DND-41 (cell line): ENCODE measurements at places on chromosomes 7 and 10.

- peak; percentile 9 for DNase-seq
These were observed 177.9 kb downstream of the SKAP2 start for GRCh38 chr7:26686448-26686981.

DNA sequence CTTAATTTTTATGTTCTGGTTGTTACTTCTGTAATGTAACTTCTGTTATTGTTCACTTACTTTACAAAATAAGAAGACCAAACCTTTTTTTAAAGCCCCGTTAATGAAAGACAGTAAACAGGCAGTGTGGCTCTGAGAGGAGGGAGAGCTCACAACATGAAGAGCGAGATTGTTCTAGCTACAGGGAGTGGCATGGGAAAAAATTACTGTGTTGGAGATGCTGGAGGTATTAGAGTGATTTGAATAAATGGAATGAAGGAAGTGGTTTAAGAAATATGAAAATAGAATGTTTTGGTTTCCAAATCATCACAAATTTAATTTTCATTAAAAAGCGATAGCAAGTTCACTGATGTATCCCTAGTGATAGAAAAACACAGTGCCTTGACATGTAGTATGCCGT is 31.8 kb downstream of the REEP3 start:
- no peak for DNase-seq

GRCh38 chr7:70072220-70072619 is 473.9 kb downstream of the AUTS2 start:
- no peak for DNase-seq

DNA sequence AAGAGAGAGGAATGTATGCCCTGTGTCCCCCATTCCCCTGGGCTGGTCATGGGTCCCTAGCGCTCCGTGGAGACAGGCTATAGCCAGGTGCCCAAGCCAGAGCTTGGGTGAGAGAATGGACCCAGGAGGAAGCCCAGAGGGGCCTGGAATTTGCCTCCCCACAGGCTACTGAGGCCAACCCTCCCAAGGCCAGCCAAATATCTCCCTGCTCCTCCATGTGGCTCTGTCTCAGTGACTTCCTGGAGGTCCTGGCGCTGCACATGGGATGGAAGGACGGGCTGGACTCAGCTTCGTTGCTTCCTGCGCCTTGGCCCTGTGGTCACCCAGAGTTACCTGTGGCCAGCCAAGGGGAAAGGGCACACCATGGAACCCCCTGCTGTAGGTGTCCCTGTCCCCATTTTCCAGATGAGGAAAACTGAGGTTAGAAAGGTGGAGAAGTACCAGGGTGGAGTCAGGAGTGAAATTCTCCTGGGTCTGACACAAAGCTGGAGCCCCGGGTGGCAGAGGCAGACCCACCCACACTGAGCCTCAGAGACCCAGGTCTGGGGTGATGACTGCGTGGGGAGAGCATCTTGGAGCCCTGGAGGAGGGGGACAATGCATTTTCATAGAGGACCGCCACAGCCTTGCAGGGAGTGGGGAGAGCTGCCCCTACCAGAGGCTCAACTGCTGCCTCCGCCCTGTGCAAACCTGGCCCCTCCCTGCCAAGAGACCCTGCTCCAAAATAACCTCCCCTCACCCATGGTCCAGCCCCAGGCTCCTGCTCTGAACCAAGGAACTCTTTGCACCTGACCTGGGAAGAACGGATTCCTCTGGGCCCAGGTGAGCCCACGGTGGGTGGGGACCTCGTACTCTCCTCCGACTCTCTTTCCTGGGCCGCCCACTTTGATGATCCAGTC is 42.6 kb downstream of the TMEM270 start:
- DNase-seq, result no peak

- DNase-seq, result no peak
These were observed 67.9 kb downstream of the CDK1 start for GRCh38 chr10:60846173-60846572.

DNA sequence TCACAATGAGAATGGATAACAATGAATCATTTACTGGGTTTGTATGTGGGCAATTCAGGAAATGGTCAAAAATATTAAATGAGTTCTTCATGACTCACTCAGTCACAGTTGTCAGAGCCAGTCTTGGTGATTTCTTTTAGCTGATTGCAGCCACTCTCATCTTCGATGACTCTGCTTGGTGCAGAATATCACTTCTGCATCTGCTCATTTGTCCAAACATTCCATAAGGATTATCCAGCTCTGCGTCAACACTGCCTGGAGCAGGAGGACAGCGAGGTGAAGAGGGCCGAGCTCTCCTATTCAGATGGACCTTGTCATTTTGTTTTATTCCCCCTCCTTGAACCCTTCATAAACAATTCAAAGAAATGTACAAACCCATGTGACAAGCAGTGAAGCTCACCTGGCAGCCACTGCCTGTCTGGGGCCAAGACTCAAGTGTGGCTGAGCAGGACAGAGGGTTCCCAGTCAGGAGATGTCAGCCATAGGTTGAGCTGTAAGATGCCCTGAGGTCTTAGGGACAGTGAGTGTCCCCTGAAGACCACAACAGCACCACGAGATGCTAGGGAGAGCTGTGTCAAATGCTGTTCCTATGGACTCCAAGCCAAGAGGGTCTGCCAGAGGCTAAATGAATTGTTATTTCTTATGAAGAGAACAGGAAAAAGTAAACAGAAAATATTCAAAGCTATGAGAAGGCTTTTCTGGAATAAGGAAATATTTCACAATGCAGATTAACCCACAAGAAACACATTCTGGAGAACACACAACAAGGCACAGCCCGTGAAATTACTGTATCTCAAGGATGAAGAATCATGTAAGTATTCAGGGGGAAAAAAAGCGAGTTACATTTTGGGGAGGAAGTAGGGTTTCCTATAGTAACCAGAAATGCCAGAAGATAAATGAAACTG is 33.1 kb upstream of the EGFR start:
- DNase-seq, result no peak

- DNase-seq, result no peak
These were observed 466.3 kb downstream of the ARL4A start for GRCh38 chr7:13153742-13154141.

DNA sequence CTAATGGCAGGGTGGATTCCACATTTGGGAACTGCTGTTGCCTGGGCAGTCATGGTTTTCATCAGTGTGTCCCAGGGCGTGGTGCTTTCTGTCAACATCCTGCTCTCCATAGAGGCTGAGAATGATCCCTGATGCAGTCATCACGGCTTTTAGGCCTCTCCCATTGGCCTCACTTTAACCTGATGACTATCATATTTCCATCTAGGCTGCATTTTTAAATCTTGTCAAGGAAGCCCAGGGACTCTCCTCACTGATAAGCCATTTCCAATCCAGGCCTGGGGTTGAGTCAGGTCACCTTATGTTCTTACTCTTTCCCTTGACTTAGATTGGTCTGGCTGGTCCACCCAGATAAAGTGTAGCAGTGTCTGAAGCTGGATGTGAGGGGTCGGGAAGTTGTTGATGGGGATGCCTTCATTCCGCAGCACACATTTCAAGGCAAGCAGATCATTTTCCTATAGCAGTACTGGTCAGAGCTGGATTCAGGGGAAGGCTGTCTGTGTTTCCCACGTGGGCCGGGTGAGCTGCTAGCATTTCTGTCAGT is 177.0 kb downstream of the AUTS2 start:
- DNase-seq, result no peak

DNA sequence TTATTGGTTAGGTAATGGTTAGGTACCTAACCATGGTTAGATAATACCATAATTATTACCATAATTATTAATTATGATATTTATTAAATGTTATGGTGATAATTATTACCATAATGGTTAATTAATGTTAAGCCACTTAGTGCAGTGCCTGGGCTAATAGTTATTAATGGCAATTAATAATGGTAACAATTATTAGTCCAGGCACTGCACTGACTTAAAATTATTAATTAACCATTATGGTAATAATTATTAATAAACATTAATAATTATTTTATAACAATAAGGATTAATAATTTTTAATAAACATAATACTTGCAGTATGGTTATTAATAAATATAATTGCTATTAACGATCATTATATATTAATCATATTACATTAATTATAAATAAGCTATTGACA is 604.0 kb downstream of the CALN1 start:
- no peak for DNase-seq

DNA sequence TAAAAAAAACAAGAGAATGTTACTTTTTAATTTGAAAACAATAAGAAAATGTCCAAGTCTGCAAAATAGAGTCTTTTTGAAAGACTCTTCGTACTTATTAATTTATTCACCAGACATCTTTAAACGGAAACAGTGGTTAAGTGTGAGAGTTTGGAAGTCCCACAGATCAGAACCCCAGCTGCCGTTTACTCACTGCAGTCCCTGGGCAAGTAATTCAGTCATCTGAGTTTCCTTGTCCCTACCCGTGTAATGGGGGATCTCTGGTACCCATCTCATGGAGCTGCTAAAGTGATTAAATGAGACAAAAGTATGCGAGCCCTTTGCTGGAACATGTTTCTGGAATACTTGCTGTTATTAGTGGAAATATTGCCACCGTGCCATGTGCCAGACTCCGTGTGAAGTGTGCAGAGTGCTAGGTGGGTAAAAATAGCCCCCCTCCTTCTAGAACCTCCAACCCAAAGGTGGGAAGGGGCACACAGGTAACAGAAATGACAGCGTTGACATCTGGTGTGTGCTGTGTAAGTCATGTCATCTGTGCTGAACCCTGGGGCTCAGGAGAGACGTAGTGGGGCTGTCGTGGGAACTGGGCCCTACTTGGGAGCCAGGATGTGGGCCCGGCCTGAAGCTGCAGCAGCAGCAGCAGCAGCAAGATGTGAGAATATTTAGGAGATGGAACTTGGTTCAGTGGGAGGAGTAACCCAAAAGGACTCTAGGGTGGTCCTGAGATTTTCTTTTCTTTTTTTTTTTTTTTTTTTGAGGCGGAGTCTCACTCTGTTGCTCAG is 140.5 kb downstream of the CUX1 start:
- peak; percentile 59 for DNase-seq

GRCh38 chr7:148050492-148051158 is 539.9 kb upstream of the C7orf33 start:
- DNase-seq, result no peak

DNA sequence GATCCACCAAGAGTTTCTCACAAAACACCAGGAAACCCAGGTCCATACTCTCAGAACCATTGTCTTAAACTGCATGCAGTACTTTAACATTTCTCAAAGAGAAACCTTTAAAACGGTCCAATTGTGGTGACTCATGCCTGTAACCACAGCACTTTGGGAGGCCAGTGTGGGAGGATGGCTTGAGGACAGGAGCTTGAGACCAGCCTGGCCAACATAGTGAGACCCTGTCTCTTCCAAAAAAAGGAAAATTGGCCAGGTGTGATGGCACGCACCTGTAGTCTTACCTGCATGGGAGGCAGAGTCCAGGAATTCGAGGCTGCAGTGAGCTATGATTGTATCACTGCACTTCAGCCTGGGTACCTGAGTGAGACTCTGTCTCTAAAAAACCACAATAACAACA is 97.5 kb upstream of the OIT3 start:
- DNase-seq, result no peak

DNA sequence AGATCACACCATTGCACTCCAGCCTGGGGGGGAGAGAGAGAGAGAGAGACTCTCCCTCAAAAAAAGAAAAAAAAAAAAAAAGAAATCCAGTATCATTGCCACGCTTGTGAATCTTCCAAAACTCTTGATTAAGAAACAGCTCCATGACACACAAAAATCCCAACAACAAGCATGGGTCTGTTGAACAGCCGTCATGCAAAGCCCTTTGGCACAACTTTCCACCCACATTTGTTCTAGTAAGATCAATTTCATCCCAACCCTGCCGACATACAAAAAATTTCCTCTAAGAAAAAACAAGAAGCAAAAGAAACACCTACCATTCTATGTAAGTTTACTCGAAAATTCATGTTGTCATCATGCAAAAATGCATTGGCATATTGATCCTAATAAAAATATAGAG is 62.8 kb downstream of the ARMH3 start:
- no peak for DNase-seq

- DNase-seq, result no peak
These were observed 160.9 kb downstream of the PLXDC2 start for GRCh38 chr10:19977097-19977521.

- DNase-seq, result no peak
These were observed 11.0 kb downstream of the POT1 start for GRCh38 chr7:124918662-124919061.

DNA sequence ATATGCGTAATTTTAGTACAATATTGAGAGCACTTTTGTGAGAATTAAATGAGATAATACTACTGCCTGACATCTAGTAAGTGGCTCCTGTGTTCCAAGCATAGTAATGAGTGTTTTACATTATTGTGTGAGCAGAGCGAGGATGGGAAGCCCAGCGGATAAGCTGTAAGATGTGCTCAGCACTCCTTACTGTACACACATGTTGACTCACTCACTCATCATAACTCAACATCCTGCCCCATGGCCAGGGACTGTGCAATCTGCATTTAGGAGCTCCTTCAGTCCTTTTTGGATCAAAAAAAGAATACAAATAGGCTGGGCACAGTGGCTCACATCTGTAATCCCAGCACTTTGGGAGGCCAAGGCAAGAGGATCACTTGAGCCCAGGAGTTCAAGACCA is 72.9 kb upstream of the NEBL start:
- DNase-seq, result no peak

DNA sequence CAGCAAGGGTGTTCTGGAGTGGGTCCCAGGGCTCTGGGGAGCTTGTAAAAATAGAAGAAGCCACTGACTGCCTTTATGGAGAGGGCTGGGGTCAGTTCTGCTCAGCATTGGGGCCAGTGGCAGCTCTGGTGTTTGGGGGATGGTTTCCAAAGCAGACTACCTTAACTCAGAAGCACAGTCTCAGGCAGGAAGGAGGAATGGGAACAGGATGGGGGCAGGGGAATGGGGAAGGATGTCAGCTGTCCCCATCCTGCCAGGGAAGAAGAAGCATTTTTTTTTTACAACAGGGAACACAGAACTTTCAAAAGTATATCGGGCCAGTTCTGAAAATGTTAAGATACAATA is 28.8 kb downstream of the TSPAN15 start:
- DNase-seq, result no peak

- DNase-seq, result no peak
These were observed 533.4 kb downstream of the NEBL start for GRCh38 chr10:20363684-20364083.

DNA sequence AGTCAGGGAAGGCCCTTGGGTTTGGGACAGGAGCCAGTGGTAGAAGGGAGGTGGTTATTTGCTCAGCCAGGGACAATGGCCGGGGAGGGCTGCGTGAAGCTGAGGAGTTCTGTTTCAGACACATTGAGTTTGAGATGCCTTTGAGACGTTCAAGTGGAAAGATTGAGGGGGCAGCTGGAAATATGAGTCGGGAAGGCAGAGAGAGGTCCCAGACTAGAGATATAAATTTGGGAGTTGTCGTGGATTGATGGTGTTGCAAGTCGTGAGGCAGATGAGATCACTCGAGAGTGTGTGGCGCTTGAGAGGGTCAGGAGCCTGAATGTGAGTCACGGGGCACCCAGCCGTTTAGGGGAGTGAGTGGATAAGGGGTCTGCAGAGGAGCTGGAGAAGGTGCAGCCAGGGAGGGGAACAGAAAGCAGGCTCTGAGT is 73.3 kb downstream of the ZMIZ1 start:
- no peak for DNase-seq

- no peak for DNase-seq
These were observed 44.0 kb downstream of the COL13A1 start for GRCh38 chr10:69845574-69846292.
